ENCODE measurements at places on chromosomes 11 and 22. TPM values are rescaled to one million over a fixed set of nuclear protein-coding genes. Genes with fewer than 3 reads are reported as not detected.

DNA sequence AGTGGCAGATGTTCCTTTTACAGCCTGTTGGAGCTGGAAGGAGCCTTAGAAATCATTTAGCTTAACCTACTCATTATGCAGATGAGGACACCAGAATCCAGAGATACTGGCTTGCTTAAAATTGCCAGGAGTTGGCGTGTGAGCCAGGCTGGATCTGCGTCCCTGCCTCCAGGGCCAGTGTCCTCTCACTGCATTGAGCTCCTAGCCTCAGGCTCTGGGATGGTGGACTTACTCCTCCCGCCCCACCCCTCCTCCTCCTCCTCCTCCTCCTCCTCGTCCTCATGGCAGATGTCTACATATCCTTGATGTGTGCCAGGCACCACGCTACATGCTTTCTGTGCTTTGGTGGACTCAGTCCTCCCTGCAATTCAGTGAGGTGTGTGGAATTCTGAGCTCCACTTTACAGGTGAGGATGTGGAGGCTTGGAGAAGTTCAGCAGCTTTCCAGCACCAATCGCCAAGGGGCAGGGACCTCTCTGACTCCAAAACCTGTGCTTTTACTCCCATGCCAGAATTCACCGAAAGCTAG is 24.1 kb downstream of the ADAMTS15 start:
- H3K27ac ChIP-seq = no peak overlapping the region
- no peaks in the 10 kb centered on the region for H3K27me3 ChIP-seq
- no peak for DNase-seq
- no peaks in the 10 kb centered on the region for H3K4me1 ChIP-seq
- no peaks in the 10 kb centered on the region for H3K36me3 ChIP-seq
- no peak overlapping the region for H3K4me3 ChIP-seq

DNA sequence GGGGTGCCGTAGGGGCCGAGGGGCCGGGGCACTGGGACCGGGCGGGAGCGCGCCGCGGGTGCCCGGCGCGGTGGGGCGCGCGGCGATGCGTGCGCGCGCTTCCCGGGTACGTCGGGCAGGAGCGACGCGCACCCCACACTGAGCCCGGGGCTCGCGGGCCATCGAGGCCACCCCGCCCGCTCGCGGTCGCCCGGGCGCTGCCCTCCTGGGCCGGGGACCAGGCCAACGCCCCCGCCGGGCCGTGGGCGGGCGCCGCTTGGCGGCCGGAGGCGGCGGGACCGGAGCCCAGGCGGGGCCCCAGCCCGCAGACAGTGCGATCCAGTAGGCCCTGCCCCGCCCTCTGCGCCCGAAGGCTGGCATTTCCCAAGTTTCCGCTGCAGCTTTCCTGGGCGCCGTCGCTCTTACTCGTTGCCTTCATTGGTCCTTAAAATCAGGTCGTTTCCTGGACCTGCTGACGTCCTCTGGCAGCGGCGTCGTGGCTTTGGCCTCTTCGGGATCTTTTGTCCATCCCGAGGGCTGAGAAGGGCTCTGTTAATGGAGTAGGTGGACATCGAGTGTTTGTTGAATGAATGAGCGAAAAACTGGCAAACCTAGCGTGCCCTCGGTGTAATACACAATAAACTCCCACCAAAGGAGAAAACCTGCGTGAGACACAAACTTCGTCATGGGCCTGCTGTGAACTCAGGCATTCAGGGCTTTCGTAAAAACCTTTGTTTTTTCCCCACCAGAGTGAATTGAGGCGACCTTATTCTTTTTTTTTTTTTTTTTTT is 638 bp downstream of the PARVA start:
- H3K27me3 ChIP-seq = no peaks in the 10 kb centered on the region
- peak overlapping the region; percentile 85 for H3K27ac ChIP-seq
- H3K36me3 ChIP-seq = no peaks in the 10 kb centered on the region
- DNase-seq = peak; percentile 75

- no peaks in the 10 kb centered on the region for H3K4me1 ChIP-seq
- H3K27ac ChIP-seq = no peak overlapping the region
- DNase-seq = no peak
- no peaks in the 10 kb centered on the region for H3K36me3 ChIP-seq
- H3K4me3 ChIP-seq = no peak overlapping the region
These were observed 37.5 kb downstream of the C11orf91 start for GRCh38 chr11:33663121-33663520.

GRCh38 chr11:117128289-117128688 is 15.8 kb upstream of the PAFAH1B2 start:
- H3K27me3 ChIP-seq = no peaks in the 10 kb centered on the region
- no peaks in the 10 kb centered on the region for H3K4me1 ChIP-seq
- H3K27ac ChIP-seq = no peak overlapping the region
- H3K4me3 ChIP-seq = no peak overlapping the region
- DNase-seq = no peak
- H3K36me3 ChIP-seq = no peaks in the 10 kb centered on the region

DNA sequence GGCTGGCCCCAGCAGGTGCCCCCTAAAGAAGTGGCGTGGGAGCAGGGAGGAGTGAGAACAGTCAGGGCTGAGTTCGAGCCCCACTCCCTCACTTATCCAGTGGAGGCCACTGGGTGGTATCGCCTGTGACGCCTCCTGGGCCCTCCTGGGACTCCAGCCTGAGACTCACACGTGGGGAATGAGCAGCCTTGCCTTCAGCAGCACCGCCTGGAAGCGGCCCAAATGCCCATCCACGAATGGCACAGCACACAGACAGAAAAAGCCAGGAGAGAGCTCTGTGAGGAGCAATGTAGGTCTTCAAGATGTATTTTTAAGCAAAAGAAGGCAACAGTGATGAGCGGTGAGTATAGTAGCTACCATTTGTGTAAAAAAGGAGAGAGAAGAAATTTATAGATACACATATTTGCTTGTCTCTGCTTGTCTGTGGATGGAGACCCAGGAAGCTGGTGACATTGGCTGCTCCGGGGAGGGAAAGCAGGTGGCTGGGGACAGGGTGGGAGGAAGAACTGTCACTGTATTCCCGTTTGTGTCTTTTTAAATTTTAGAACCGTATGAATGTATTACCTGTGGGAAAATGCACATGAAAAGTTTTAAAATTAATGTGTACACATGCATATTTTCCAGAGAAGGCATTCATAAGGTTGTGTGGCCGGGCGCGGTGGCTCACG is 13.2 kb downstream of the KCNJ4 start:
- no peaks in the 10 kb centered on the region for H3K36me3 ChIP-seq
- H3K4me1 ChIP-seq = no peaks in the 10 kb centered on the region
- H3K27me3 ChIP-seq = no peaks in the 10 kb centered on the region
- no peak overlapping the region for H3K27ac ChIP-seq
- H3K4me3 ChIP-seq = no peak overlapping the region

DNA sequence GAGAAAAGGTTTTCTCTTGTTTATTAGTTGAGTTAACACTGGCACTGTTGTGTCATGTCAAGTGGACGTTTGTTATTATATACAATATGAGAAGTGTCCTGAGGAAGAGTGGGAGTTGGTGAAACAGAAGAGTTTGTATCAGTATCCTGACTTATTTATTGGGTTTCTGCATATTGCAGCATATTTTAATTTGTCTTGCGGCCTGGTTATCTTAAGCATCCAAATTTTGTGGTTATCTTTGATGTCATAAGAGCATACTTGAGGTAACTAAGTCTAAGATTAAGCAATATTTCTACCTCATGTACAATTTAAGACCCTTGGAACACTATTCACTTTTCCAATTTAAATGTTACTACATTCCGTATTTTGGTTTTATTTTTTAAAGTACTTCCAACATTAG is 103.5 kb downstream of the DDX10 start:
- no peaks in the 10 kb centered on the region for H3K36me3 ChIP-seq
- no peak overlapping the region for H3K27ac ChIP-seq
- no peaks in the 10 kb centered on the region for H3K27me3 ChIP-seq
- DNase-seq = no peak

DNA sequence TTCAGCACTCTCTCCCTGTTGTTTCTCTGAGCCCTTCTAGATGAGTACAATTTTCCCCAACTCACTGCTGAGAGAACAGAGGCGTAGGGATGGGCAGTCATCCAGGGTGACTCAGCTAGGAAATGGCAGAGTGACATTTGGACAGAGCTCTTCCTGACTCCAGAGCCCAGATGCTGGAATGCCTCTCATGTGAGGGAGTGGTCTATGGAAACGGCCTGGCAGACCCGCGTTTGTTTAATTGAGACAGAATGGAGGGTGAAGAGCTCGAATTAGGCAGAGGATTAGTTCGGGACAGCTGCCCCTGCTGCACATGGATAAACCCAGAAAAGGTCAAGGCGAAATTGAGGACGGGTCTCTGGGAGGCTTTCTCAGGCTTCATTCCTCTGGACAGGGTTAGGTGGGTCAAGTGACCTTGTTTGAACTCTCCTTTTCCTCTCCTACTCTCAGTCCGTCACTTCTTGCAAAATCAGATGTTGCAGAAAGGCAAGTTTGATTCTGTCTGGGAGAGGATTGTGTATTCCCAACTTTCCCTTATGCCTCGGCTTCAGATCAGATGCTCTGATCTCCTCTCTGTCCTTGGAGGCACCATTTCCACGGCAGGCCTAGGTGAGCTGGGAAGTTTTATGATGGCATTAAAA is 7.6 kb upstream of the LMO2 start:
- peaks cover 8% of the 10 kb centered on the region for H3K4me1 ChIP-seq
- H3K27ac ChIP-seq = no peak overlapping the region
- H3K4me3 ChIP-seq = no peak overlapping the region

- H3K27ac ChIP-seq = no peak overlapping the region
- H3K27me3 ChIP-seq = no peaks in the 10 kb centered on the region
- no peak for DNase-seq
- H3K4me3 ChIP-seq = no peak overlapping the region
These were observed 40.2 kb downstream of the EP300 start for GRCh38 chr22:41132550-41132949.

- no peak overlapping the region for H3K4me3 ChIP-seq
- no peak for DNase-seq
- H3K27ac ChIP-seq = no peak overlapping the region
These were observed 27.9 kb downstream of the ATG16L2 start for GRCh38 chr11:72842126-72842525.

- peaks cover 40% of the 10 kb centered on the region for H3K27me3 ChIP-seq
- H3K4me3 ChIP-seq = no peak overlapping the region
- no peak for DNase-seq
These were observed 59.4 kb upstream of the SYT13 start for GRCh38 chr11:45345491-45345890.

DNA sequence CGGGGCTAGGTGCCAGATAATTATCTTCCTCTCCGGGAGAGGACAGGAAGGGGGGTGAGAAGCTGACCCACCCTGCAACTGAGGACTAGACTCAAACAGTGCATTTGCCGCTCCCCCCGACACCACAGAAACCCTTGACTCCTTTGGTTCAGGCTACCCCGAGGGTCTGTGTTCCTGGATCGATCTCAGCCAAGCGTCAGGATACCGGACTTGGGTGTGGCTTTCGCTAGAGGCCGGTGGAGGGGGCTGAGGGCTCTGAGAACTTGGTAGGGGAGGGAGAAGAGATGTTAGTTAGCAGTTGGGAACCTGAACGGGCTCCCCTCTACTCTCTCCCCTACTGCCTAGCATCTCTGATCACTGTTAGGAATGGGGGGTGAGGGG is 840 bp downstream of the SEZ6L start:
- no peak for DNase-seq
- H3K27me3 ChIP-seq = peaks cover 11% of the 10 kb centered on the region
- H3K4me3 ChIP-seq = no peak overlapping the region
- no peaks in the 10 kb centered on the region for H3K4me1 ChIP-seq
- no peaks in the 10 kb centered on the region for H3K36me3 ChIP-seq
- H3K27ac ChIP-seq = no peak overlapping the region

- H3K4me3 ChIP-seq = no peak within 1 kb of the TSS
- peaks cover 13% of the 10 kb centered on the region for H3K4me1 ChIP-seq
- no peak within 1 kb of the TSS for H3K27ac ChIP-seq
- H3K27me3 ChIP-seq = no peaks in the 10 kb centered on the region
- H3K36me3 ChIP-seq = no peaks in the 10 kb centered on the region
These were observed at the start of gene MUC5AC for GRCh38 chr11:1157645-1158591. TSS of gene MUC5AC (plus strand) at chr11:1157953. CDS start at chr11:1158000, 47 bp downstream.

DNA sequence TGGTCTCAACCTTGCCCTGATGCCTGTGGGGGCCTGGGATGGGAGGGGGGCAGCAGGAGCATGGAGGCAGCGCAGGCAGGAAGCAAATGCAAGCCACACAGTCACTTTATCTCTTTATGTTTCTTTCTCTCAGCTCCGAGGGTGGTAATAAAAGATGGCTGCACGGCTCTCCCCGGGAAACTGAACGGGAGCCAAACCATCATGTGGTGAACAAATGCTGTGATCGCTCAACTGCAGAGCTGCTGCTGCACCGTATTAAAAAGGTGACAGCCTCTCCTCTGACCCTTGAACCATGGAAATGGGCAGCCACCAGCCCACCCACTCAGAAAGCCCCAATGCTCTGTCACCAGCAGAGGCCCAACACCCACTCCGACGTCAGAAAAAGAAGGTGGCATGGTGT is 110.0 kb downstream of the TIMP3 start:
- H3K4me3 ChIP-seq = no peak overlapping the region
- no peak for DNase-seq
- no peaks in the 10 kb centered on the region for H3K36me3 ChIP-seq
- H3K4me1 ChIP-seq = peaks cover 8% of the 10 kb centered on the region
- no peak overlapping the region for H3K27ac ChIP-seq
- no peaks in the 10 kb centered on the region for H3K27me3 ChIP-seq

DNA sequence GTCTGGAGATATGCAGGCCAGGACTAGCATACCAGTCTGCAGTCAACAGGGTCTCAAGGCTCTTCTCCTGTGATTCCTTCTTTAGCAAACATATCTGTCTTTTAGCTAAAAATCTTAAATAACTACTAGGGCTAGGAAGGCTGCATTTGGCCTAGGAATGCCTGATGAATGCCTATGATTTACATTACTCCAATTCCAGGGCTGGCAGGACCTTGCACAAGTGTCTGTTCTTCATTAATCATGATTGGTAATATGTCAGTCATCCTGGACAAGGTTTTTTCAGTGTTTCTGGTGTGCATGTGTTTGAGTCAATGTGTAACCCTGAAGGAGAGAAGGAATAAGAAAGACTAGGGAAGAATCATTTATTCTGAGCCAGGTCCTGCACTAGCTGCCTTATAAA is 280.5 kb upstream of the NARS2 start:
- DNase-seq = no peak
- no peak overlapping the region for H3K27ac ChIP-seq
- H3K4me3 ChIP-seq = no peak overlapping the region
- H3K4me1 ChIP-seq = no peaks in the 10 kb centered on the region
- no peaks in the 10 kb centered on the region for H3K36me3 ChIP-seq
- H3K27me3 ChIP-seq = peaks cover 71% of the 10 kb centered on the region

GRCh38 chr22:24040946-24041345 is 29.8 kb downstream of the CABIN1 start:
- peaks cover 32% of the 10 kb centered on the region for H3K36me3 ChIP-seq
- no peak overlapping the region for H3K4me3 ChIP-seq
- peaks cover 6% of the 10 kb centered on the region for H3K4me1 ChIP-seq
- H3K27ac ChIP-seq = no peak overlapping the region

PARVB gene
- 21.4 TPM for total RNA-seq

RAB38 gene
- 15.1 TPM for total RNA-seq

C11orf86 gene
- 0.25 TPM for total RNA-seq

DDIAS gene
- total RNA-seq = 17.1 TPM
